ENCODE measurements at places on chromosomes 3 and 15. TPM values are rescaled to one million over a fixed set of nuclear protein-coding genes. Genes with fewer than 3 reads are reported as not detected.
A peak's percentile ranks its signal among the peaks of the same experiment; 100 is the strongest.

The CHL1 gene
- 90.2 TPM for total RNA-seq

- DNase-seq: no peak
Measured at GRCh38 chr3:120394347-120394746, 45.2 kb upstream of the LRRC58 start.

- DNase-seq: no peak
Measured at GRCh38 chr3:78913711-78914110, 854.1 kb downstream of the ROBO1 start.

- no peak for DNase-seq
Measured at GRCh38 chr3:176160997-176161396, 1036.3 kb downstream of the TBL1XR1 start.

- DNase-seq: no peak
Measured at GRCh38 chr3:177726807-177727206, 529.5 kb upstream of the TBL1XR1 start.

GRCh38 chr15:101808201-101808600 is 3.8 kb upstream of the OR4F15 start:
- DNase-seq: no peak

The SERINC4 gene
- total RNA-seq: not detected

DNA sequence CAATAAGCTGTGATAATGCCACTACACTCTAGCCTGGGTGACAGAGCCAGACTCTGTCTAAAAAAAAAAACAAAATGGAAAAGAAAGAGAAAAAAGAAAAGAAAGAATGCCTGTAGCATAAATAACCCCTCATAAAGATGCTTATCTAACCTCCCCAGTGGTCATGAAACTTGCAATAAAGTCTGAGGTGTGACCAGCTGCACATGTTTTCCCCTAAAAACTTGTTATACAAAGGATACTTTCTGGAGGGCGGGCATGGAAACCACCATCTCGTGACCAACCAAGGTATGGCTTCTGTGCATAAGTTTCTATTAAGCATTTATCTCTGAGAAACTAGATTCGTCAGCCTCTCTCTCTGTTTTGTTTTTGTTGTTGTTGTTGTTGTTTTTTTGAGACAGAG is 21.8 kb downstream of the CCDC32 start:
- no peak for DNase-seq

GRCh38 chr15:41483519-41483918 is 10.2 kb upstream of the ITPKA start:
- peak; percentile 6 for DNase-seq
